T-helper 9 cell (primary cell): ENCODE measurements at places on chromosomes 6 and 20.
A peak's percentile ranks its signal among the peaks of the same experiment; 100 is the strongest.

- no peak for DNase-seq
These were observed 117.3 kb upstream of the TNFAIP3 start for GRCh38 chr6:137749696-137750211.

GRCh38 chr6:119444642-119445557 is 95.3 kb upstream of the MAN1A1 start:
- no peak for DNase-seq

- DNase-seq, result no peak
These were observed 156.6 kb downstream of the KLHL32 start for GRCh38 chr6:97081010-97081590.

DNA sequence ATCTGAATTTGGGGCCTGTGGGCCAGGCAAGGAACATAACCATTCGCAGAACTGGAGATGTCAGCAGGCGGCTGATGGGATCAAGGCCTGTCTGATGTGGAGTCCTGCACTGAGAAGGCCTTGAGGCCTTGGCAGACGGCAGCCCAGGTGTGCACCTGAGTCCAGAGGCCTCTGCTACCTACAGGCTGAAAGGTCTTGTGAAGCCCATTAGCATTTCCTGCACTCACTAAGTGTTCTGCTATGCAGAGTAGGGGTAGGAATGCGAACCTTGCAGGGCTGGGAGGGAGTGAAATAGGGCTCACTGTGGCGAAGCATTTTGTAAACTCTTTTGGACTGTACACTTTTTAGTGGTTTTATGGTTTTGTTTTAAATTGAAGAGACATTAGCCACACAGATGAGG is 48.3 kb upstream of the RNF24 start:
- no peak for DNase-seq

DNA sequence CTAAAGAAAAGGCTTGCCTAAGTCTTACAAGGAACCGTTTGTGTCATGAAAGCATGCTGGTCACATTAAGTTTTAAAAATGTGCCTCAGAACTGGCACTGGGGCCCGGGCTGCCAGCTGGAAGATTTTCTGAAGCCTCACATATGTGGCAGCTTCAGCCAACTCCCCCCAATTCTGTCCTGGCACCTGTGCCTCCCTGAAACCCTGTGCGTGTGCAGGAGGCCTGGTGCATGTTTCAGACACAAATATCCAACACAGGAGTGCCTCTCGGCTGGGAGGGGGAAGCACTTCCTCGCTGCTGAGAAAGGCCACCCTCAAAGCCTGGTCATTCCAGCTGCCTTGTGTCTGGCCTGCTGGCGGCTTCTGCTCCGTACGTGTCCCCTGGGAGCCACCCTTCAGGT is 188.5 kb upstream of the SNX9 start:
- DNase-seq, result no peak

DNA sequence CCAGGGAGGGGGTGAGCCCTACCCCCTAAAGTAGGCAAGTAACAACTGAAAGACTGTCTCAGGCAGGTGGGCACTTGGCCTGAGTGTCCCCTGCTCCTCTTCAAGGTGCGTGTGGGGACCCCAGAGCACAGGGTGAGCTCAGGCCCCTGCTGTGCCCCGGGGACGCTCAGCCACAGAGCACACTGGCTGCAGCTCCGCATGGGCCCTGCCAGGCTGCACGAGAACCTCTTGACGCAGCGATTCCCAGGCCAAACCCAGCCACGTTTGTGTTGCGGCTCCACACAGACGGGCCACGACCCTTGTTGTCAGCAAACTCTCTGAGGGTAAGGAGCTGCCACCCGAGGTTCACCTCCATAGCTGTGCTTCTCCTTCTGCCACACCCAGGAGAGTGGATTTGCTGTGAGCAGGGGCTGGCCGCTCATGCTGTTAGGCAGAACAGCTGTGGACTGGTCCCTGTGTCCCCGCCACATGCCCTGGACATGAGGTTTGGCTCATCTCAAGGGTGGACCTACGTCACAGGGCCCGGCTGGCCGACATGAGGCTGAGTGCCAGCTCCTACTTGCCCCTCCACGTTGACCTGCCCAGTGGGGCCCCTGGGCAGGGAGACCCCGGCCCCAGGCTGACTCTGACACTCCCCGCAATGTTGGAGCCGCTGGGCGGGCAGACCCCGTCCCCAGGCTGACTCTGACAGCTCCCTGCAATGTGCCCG is 29.7 kb upstream of the GATA5 start:
- DNase-seq, result no peak

GRCh38 chr6:98775205-98775604 is 59.2 kb upstream of the POU3F2 start:
- DNase-seq, result no peak

- DNase-seq, result no peak
These were observed 128.0 kb downstream of the PHACTR1 start for GRCh38 chr6:12844284-12845223.

GRCh38 chr20:8144282-8145245 is 12.5 kb downstream of the PLCB1 start:
- DNase-seq, result no peak

GRCh38 chr6:84764332-84765049 is at the start of gene TBX18:
TSS of gene TBX18 (minus strand) at chr6:84764598. CDS start at chr6:84764181, 417 bp downstream.
- no peak for DNase-seq

- DNase-seq, result no peak
These were observed 4.2 kb upstream of the PHIP start for GRCh38 chr6:79082304-79082703.

- DNase-seq, result no peak
These were observed 57.7 kb upstream of the VSTM2L start for GRCh38 chr20:37845241-37845681.

DNA sequence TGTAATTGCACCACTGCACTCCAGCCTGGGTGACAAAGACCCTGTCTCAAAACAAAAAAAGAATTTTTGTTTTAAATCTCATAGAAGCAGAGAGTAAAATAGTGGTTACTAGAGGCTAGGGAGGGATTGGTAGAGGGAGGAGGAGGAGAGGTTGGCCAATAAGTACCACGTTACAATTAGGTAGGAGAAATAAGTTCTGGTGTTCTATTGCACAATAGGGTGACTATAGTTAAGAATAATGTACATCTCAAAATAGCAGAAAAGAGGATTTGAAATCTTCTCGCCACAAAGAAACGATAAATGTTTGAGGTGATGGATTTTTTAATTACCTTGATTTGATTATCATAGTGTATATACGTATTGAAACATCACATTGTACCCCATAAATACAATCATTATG is 27.1 kb upstream of the TOP1 start:
- DNase-seq, result no peak

GRCh38 chr6:94099072-94099471 is 679.7 kb upstream of the EPHA7 start:
- no peak for DNase-seq

GRCh38 chr20:37407573-37408002 is 61.6 kb downstream of the SRC start:
- DNase-seq, result no peak

- no peak for DNase-seq
These were observed 71.9 kb downstream of the FGD2 start for GRCh38 chr6:37077191-37077904.

- DNase-seq, result no peak
These were observed 86.9 kb downstream of the PXDC1 start for GRCh38 chr6:3664625-3665041.

GRCh38 chr20:47253872-47254271 is 102.6 kb downstream of the ZMYND8 start:
- DNase-seq, result no peak

- no peak for DNase-seq
These were observed 362.9 kb downstream of the SMOC2 start for GRCh38 chr6:168803874-168804273.

DNA sequence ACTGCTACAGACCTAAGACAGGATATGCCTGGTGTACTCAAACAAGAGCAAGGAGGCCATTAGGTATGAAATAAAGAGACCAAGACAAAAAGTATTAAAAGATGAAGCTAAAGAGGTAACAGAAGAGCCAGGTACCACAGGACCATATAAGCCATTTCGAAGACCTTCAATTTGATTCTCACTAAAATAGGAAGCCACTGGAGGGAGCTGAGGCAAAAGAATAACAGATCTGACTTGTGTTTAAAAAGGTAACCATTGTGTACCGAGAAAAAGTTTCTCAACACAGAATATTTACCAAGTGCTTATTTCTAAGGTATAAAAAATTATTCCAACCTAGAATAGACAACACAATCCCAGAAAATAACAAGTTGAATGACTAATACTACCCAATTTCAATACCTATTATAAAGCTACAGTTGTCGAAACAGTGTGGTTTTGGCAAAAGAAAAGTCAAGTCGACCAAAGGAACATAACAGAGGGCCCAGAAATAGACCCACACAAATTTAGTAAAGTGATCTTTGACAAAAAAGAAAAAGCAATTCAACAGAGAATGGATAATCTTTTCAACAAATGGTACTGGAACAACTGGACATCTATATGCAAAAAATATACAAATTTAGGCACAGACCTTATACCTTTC is 125.3 kb upstream of the DST start:
- no peak for DNase-seq

DNA sequence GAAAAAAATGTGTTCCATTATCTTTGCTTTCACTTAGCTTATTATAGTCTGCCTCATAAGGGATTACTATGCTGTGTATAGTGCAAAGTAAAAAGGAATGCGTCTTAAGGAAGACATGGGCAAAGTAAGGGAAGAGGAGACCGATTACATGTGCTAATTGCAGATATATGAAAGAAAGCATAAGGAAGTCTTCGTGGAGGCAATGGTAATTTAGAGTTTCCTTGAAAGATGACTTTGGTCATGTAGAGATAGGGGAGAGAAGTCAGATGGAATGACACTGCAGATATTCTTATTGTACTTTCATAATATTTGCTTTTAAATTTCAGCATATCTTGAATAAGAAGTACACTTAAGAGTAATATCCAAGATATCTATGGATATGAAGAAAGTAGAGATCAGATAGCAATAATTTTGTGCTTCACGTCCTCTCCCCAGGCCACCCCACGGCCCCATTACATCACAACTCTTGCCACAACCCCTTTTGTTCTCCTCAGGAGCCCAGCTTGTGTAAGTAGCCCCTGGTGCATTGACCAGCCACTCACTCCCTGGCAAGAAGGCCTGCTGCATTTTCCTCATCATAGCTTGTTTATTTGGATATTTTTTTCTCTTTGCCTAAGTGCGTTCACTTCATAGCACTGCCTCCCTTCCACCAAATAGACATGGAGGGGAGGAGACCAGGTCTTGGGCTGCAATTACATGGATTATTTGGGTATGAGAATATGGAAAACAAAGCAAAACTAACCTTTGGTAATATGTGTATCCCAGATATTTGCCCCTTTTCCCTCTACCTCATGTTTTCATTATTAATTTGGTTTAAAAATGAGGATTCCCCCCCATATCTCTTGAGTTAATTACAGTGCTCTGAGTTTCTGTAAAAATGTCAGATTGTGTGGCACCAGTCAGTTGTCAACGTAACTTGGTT is 30.7 kb upstream of the COL10A1 start:
- no peak for DNase-seq

DNA sequence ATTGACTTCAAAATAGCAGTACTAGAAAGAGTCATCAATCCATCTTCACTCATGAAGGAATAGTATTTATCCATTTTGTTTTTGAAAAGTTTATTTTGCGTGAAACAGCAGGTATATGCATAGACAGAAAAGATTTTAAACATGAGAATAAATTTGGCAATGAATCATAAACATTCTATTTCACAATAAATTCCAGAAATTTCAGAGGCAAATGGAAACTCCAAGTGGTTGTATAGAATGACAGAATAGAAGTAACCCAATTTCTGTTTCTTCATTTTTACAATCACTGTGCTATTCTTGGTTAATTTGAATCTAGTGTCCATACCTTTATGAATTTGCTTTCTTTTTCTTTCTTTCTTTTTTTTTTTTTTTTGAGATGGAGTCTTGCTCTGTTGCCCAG is 173.0 kb upstream of the ECI2 start:
- no peak for DNase-seq

DNA sequence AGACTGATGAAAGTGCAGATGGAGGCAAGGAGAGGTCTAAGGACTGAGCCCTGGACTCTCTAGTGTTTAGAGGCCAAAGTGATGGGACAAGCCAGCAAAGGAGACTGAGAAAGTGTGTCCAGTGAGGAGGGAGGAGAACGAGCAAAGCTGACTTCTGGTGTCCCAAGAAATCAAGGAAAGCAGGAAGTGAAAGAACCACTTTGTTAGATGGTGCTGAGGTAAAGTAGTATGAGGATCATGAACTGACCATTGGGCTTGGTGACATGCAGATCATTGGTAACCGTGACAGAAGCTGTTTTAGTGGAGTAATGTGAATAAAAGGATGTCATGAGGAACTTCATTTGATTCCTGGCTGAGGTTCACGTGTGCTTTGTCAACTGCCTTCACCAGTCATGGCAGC is 108.4 kb downstream of the SLX4IP start:
- DNase-seq, result no peak

GRCh38 chr20:8834851-8835250 is 234.0 kb upstream of the PLCB4 start:
- DNase-seq, result no peak

DNA sequence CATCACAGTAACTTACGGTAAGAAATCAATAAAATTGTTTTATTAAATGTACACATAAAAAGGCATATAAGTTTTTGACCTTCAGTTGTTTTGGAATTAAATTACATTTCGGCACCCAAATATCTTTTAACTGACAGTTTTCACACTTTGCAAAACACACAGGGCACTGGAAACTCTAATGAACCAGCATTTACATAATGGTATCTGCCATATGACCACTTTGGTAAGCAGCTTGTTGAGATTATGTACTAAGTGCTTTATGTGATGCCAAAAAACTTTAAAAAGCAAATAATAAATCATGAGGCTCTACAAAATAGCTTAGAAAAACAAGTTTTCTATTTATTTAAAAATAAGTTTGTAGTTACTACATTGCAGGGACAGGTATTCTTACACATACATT is 68.2 kb downstream of the IRAK1BP1 start:
- DNase-seq, result no peak

DNA sequence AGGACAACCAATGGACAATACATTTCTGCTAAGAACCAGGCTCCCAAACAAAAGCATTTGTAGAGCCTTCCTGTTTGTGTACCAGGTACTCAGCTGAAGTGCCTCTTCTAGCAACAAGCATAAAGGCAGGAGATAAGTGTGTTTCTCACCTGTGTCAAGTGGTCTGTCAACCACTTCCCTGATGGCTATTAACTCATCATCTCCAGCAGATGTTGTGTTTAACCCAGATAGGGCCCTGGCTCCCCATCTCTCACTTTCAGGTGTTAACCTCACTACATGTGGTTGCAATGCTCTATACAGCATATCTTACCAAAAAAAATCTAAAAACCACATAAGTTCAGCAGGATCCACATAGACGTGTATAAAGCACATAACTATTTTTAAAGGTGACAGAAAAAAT is 9.6 kb upstream of the IL17A start:
- no peak for DNase-seq

DNA sequence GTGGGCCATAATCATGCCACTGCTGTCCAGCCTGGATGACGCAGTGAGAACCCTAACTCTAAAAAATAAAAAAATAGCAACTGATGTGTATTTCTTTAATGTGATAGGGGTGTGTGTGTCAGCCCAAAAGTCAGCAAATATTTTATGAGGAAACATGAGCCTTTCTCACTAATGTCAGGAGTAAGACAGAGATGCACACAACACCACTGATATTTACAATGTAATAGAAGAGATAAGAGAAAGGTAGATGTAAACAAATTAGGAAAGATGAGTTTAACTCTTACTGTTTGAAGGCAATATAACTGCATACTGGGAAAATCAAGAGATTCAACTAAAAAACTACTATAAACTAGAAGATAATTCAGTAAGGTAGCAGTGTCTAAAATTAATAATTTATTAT is 100.0 kb upstream of the BEND3 start:
- no peak for DNase-seq

- peak; percentile 63 for DNase-seq
These were observed 55.0 kb upstream of the FOXC1 start for GRCh38 chr6:1554476-1555310.

- no peak for DNase-seq
These were observed 39.3 kb downstream of the PCNA start for GRCh38 chr20:5080384-5080877.

GRCh38 chr6:113921299-113921904 is 49.5 kb downstream of the HDAC2 start:
- DNase-seq, result no peak
